Right atrium auricular region (tissue), 2 donors: ENCODE measurements at places on chromosomes 3 and 15. TPM values are rescaled to one million over a fixed set of nuclear protein-coding genes. Genes with fewer than 3 reads are reported as not detected.

DNA sequence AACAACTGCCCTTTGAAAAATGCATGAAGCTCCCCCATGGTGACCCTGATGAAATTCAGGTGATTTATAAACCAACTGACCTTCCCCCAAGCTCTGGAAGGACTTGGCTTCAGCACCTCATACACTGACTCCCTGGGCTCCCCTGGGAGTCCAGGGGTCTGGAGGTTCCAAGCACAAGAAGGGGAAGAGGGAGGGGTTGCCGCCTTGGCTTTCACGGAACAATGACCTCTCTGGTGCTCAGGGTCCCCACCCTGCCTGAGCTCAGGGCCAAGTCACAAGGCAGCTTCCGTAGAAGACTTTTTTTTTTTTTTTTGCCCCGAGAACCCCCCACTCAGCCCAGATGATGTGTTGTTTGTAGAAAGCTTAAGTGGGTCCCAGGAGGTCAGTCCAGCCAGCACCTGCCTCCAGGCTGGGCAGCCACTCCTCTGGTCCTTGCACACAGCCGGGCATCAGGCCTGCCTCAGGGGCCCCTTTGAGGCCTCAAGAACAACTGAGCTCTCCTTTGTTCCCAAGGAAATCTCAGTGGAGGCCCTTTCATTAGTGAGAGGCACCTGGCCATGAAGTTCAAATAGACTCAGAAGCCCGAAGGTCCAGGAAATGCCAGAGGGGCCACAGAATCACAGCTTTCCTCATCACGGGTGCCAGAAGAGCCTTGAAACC is 14.0 kb upstream of the ALAS1 start:
- no peak for DNase-seq

DNA sequence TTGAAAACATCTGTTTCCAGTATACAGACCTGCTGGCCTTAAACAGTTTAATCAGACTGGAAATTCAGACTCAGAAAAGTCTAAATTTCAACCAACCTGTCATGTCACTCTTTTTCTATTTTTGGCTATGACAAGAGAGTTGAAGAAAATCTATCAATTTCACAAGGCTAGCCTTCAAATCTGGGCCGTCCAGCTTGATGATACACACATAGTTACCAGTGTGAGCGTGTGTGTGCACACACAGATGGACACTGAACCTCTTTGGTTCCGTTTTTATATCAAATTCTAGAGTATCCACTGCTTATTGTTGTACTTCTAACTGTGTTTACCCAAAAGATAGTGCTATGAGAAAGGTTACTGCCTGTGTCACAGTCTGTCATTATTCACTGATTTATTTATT is 368.2 kb downstream of the LPP start:
- DNase-seq = no peak

DNA sequence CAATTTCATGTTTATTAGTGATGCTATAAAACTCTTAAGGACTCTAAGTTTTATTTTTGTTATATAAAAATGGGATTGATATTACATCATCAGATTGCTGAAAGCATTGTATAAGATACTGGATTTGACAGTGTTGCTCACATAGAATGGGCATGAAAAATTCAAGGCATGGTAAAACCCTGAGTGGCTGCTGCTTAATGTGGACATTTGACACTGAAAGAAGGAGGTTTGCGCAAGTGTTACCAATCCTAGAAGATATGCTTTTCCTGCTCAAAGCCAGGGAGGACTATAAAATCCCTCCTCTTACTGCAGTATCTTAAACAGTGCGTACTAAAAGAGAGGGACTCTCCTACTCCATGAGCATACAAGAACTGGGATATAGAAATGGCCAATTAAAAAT is 65.8 kb upstream of the PTX3 start:
- DNase-seq = no peak

GRCh38 chr15:101088271-101088670 is 163.6 kb downstream of the CHSY1 start:
- no peak for DNase-seq

- peak; percentile 86 for DNase-seq
These were observed 416 bp upstream of the CORO2B start for GRCh38 chr15:68578175-68578979.

DNA sequence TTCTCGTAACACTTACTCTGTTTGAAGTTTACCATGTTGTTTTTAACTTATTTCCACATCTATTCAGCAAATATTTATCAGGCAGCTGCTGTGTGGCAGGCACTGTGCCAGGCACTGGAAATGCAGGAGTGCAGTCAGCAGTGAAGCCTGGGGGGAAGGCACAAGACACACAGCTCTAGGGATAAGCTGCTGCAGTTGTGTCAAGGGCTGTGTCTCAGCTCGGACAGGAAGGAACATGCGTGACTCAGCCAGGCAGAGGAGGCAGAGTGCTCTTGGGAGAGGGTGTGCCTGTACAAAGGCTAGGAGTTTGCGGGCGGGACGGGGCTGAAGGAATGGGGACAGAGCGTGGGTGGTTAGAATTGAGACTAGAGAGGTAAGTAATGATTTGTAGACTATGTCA is 24.7 kb downstream of the LYSMD4 start:
- DNase-seq = peak; percentile 94

DNA sequence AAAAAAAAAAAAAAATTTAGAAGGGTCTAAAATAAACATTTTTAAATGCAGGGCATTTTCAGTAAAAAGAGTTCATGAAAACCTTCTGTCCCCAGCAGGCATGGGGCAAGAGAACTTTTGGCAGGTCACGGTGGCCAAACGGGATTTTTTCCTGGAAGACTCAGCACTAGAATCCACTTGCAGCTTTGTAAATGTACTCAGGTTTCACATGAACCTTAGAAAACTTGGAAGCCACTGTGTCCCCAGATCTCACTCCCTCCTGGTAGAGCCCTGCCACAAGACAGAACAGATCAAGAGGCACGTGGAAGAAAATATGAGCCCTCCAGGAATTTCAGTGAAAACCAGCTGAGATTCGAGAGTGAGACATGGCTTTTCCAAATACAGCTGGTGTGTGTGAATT is 2.1 kb upstream of the GNB5 start:
- DNase-seq = no peak

- no peak for DNase-seq
These were observed 30.2 kb downstream of the NCEH1 start for GRCh38 chr3:172680684-172681083.

- DNase-seq = no peak
These were observed 6.6 kb downstream of the NLGN1 start for GRCh38 chr3:173404156-173404555.

DNA sequence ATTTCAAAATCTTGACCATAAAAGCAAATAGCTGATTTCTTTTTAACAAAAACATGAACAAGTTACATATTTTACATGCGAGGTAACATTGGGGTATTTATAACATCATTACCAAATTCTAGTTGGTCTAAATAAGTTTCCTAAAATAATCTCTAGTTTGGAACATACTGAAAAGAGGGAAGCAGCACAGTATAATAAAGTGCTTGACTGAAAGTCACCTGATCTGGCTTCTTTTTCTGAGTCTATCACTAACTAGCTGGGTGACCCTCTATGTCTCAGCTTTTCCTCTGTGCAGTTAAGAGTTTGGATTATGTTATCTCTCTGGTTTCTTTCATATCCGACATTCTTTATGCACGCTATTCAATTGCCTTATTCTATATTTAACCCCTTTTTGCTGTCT is 19.8 kb upstream of the CNTN4 start:
- no peak for DNase-seq

GRCh38 chr3:78820542-78820941 is 947.3 kb downstream of the ROBO1 start:
- DNase-seq = no peak

DNA sequence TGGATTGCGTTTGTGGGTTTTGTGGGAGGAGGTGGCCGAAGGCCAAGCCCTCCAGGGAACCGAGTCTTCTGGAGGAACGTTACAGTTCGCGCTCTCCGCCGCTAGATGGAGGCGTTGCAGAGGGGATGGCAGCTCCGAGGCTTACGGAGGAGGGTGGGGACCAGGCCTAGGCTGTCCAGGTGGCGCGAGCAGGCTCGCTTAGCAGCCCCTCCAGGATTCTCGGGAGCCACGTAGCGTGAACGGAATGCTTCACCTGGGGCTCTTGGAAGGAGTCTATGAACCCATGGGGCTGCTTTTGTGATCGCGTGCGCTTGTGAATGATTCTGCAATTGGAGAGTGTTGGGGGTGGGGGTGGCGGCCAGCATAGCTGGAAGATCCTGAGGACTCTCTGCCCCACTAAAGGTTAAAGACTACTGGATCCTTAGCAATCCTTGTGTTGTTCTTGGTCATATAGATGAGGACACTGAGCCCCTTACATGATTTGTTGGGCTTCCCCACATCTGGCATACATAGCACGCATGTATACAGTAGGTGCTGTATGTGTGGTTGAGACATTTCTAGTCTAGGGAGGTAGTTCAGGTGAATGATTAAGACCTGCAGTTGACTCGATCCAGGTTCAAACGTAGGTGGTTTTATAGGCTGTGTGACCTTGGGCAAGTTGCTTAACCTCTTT is 25.7 kb downstream of the FAM3D start:
- DNase-seq = no peak

- DNase-seq = no peak
These were observed 38.4 kb downstream of the SUCLG2 start for GRCh38 chr3:67616046-67616445.

GRCh38 chr3:15325228-15325627 is 7.2 kb downstream of the SH3BP5 start:
- no peak for DNase-seq

DNA sequence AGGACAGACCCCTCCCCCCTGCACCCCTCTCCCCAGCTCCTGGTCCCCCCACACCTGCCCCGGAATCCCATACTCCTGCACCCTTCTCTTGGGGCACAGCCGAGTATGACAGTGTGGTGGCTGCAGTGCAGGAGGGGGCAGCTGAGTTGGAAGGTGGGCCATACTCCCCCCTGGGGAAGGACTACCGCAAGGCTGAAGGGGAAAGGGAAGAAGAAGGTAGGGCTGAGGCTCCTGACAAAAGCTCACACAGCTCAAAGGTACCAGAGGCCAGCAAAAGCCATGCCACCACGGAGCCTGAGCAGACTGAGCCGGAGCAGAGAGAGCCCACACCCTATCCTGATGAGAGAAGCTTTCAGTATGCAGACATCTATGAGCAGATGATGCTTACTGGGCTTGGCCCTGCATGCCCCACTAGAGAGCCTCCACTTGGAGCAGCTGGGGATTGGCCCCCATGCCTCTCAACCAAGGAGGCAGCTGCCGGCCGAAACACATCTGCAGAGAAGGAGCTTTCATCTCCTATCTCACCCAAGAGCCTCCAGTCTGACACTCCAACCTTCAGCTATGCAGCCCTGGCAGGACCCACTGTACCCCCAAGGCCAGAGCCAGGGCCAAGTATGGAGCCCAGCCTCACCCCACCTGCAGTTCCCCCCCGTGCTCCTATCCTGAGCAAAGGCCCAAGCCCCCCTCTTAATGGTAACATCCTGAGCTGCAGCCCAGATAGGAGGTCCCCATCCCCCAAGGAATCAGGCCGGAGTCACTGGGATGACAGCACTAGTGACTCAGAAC is 9.8 kb downstream of the MAP1A start:
- DNase-seq = no peak

- DNase-seq = no peak
These were observed 511.2 kb downstream of the MECOM start for GRCh38 chr3:169152319-169152718.

DNA sequence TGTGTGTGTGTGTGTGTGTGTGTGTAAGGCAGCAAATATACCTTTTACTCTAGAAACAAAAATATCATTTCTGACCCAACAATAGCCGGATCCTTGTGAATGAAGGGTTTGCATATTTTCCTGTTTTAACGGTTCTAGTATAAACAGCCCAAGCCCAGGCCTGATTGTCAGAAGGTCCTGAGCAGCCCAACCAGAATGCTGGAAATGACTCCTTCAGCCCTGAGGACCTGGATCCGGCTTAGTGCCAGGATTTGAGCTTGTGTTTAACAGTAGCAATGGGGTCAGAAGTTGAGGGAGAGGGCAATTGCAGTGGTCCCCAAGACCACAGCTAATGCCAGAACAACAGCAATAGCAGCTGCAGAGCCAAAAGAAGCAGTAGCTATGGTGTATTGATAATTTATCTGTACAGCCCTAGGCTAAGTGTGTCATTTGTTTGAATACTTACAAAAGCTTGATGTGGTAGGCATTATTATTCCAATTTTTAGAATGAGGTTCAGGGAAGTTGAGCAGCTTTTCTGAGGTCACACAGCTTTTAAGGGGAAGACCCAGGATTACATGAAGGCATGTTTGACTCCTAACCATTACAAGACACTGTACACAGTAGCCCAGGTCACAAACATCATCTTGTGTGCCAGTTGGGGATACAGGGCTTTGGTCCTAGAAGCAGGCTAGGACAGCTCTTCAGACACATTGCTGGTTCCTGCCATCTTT is 12.8 kb downstream of the FOXL2 start:
- DNase-seq = no peak

DNA sequence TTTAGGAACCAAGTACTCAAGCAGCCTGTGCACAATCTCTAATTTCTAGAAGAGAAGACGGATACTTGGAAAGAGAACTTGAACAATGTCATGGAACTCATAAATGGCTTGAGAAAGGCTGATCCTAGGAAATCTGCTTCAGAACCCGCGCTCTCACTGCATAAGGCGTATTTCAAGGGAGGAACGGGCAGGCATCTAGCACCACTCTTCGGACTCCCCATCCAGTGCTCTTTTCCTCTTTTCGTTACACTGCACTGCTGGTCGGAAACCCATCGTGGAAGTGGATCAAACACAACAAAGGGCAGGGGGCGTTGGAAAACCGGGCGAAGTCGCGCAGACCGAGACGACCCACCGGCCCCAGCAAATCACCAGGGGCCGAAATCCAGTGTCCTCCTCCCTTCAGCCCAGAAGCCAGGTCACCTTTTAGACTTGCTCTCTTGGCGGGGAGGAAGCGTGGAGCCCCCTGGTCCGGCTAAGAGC is 539 bp upstream of the TLNRD1 start:
- no peak for DNase-seq

- DNase-seq = peak; percentile 67
These were observed 1.7 kb downstream of the CHRD start for GRCh38 chr3:184381261-184382224.

DNA sequence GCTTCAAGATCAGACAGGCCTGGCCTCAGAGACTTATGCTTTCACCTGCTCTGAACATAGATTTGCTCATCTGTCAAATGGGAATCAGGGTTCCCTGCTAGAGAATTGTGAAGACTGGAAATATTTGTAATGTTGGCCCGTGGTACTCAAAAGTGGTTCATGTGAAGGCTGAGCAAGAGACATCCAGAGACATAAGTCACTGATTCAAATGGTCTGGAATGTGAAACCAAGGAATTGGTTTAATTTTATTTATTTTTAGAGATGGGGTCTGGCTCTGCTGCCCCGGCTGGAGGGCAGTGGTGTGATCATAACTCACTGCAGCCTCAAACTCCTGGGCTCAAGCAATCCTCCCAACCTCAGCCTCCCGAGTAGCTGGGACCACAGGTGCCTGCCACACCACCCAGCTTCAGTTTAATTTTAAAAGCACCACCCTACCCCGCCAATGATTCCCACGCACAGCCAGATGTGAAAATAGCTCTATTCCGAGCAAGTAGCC is 60.1 kb downstream of the DAPK2 start:
- no peak for DNase-seq

- no peak for DNase-seq
These were observed 181.3 kb upstream of the TMC3 start for GRCh38 chr15:81555346-81555745.

CCR8 gene
- total RNA-seq = not detected

CLSTN2 gene
- total RNA-seq = 13.6 TPM

DUT gene
- 109 TPM for total RNA-seq

ECT2 gene
- 2.2 TPM for total RNA-seq

WNT5A gene
- total RNA-seq = 2.8 TPM

RTP1 gene
- total RNA-seq = not detected

EPHA3 gene
- total RNA-seq = 5.3 TPM

SETD5 gene
- total RNA-seq = 36.9 TPM

ANKRD34C gene
- total RNA-seq = not detected
